Amniotic epithelial cell (primary cell): ENCODE measurements at places on chromosomes 16 and 17.

- peak; percentile 12 for DNase-seq
Observed at GRCh38 chr17:45794840-45795239, 10.7 kb downstream of the CRHR1 start.

DNA sequence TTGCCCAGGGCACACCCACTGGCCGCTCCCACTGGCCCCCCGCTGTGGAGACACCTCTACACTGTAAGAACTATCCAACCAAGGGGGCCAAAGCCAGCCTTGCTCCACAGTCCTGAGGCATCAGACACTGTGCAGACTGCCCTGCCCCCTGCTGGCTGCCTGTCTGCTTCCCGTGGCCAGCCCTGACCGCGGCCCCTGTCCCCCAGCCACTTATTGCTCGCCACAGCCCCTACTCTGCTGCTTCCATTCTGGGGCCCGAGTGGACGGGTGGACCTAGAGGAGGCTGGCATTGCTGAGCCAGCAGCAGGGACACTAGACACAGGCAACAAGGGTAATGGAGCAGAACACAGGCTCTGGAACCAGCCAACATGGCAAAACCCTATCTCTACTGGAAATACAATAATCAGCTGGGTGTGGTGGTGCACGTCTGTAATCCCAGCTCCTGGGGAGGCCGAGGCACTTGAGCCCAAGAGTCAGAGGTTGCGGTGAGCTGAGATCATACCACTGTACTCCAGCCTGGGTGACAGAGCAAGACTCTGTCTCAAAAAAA lies 19.7 kb upstream of the LRRC37A3 start:
- peak; percentile 44 for DNase-seq

DNA sequence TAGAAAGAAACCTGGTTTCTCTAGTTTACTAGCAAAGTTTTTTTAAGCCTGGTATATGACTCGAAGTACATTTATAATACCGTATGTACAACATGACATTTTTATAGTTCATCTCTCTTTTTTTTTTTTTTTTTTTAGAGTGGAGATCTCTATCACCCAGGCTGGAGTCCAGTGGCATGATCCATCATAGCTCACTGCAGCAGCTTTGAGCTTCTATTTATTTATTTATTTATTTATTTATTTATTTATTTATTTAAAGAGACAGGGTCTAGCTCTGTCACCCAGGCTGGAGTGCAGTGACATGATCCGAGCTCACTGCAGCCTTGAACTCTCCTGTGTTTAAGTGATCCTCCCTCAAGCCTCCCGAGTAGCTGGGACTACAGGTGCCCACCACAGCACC lies 25.9 kb upstream of the VPS4A start:
- no peak for DNase-seq

DNA sequence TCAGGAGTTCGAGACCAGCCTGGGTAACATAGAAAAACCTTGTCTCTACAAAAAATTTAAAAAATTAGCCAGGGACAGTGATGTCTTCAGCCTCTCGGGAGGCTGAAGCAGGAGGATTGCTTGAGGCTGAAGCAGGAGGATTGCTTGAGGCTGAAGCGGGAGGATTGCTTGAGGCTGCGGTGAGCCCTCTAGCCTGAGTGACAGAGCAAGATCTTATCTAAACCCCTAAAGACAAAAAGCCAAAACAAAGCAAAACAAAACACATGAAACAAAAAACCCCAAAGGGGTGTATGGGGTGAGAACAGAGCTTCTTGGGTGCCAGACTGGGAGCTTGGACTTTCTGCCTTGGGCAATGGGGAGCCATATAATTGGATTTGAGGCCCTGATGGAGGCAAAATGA lies 2.6 kb downstream of the SPNS3 start:
- no peak for DNase-seq

DNA sequence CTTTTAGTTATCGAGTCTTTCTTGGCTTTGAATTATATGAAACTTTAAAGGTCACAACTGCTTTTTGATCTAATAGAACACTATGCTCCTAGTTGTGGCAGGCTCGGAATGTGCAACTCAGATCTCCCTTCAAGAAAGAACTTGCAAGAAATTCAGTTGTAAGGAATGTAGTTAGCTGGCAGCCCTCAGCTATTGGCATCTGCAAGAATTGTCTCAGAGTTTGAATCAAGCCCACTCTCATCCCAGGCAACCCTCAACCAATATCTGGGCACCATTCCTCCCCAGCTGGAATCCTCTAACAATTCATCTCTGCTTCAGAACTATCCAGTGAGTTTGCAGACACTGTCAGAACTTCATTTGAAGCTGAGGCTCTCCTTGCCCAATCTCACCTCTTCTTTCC lies 447.2 kb downstream of the KIF2B start:
- no peak for DNase-seq

GRCh38 chr17:75504347-75505151 lies 10.8 kb downstream of the CASKIN2 start:
- DNase-seq = no peak

DNA sequence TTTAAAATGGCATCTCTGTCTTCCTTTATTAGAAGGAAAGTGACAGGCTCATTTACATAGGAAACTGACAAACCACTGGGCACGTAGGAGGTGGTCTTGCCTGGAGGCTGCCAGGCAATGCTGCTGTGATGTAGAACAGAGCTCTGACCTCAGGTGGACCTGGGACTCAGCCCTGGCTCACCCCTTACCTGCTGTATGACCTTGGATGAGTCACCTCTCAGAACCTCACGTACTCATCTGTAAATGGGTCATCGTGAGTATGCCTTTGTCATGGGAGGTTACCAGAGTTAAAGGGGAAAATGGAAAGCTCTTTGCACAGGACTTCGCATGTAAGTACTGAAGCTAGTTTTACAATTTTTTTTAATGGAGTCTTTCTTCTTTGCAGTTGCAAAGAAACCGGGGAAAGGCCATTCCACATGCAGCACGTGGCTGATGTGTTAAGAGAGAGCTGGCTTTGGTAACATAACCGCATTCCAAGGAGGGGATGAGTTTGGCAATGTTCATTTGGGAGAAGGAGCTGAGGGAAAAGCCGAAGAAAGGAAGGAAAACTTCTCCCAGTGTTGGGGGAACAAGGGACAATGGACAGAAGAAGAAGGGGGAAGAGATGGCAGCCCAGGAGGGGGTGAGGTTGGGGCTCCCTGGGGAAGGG lies 37.4 kb upstream of the LONP2 start:
- no peak for DNase-seq

DNA sequence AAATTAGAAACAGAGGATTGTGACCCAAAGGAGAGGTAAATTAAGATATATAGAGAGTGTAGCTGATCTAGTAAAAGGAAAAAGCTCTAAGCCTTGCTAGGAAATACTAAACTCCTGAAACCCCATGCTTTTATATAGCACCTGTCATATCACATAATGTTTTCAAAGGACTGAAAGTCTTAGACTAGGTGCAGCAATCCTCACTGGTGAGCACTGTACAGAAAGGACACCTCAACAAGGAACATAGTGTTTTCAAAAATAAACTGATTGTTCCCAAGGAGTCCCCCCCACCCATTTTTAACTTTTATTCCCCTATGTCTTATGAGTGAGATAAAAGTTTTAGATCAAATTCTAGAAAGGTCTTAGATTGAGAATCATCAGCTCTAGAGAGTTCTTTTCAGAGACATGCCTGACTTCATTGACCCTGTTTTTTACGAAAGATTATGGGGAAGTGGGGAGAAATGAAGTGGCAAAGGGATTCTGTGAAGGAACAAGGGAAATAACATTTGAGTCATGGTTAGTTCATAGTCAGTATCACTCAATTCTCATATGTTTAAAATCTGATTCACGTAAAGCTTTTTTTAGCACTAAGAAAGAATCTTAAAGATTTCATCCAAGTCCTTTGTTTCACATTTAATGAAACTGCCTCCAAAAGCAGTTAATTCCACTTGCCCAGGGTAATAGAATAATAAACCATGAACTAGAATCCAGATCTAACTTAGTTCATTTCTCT lies 166.4 kb downstream of the CYB561 start:
- peak; percentile 64 for DNase-seq

GRCh38 chr16:88144028-88144511 lies 192.8 kb downstream of the BANP start:
- peak; percentile 3 for DNase-seq

DNA sequence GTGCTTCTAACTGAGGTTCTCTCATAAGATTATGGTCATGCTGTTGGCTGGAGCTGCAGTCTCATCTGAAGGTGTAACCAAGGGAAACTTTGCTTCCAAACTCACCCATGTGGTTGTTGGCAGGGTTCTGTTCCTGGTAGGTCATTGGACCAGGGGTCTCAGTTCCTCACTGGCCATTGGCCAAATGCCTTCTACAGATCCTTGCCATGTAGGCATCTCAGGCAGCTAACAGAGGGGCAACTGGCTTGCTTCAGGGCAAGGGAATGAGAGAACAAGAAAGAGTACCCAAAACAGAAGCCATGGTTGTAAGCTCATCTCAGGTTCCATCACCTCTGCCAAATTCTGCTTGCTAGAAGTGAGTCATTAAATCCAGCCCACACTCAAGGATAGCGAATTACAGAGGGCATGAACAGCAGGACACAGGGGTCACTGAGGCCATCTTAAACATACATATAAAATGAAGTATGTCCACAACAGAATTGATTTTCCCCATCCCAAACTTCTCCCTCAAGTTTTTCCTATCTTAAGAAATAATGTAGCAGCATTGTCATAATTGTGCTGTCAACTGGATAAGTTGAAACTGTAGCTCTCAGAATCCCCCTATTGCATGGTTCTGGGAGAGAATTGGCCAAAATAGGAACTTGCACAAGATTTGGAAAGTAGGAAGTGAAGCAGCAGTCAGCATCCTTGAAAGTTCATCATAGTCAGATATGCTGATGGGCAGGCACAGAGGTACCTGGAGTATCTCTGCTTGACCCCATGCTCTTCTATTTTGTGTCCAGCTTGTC lies 42.4 kb upstream of the CES5A start:
- DNase-seq = no peak

- DNase-seq = peak; percentile 42
Observed at GRCh38 chr17:40219594-40220338, 662 bp downstream of the WIPF2 start.

DNA sequence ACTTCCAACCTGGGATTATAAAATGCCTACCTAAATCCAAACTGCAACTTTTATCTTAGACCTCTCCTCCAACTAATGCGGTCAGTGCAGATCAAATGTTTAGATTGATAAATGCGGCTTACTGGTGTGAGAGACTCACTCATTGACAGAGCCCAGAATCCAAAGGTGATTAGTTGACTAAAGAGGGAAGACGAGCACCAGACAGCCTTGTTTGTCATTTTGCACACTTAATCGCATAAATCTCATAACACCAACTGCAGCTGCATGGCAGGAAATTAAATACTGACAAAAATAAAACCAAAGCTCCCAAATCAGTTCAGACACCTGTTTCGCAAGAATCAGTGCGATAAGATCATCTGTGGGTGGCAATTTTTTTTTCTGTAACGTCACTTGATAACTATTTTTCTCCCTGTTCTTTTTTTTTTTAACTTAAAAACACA lies 35.9 kb downstream of the NACA2 start:
- no peak for DNase-seq

DNA sequence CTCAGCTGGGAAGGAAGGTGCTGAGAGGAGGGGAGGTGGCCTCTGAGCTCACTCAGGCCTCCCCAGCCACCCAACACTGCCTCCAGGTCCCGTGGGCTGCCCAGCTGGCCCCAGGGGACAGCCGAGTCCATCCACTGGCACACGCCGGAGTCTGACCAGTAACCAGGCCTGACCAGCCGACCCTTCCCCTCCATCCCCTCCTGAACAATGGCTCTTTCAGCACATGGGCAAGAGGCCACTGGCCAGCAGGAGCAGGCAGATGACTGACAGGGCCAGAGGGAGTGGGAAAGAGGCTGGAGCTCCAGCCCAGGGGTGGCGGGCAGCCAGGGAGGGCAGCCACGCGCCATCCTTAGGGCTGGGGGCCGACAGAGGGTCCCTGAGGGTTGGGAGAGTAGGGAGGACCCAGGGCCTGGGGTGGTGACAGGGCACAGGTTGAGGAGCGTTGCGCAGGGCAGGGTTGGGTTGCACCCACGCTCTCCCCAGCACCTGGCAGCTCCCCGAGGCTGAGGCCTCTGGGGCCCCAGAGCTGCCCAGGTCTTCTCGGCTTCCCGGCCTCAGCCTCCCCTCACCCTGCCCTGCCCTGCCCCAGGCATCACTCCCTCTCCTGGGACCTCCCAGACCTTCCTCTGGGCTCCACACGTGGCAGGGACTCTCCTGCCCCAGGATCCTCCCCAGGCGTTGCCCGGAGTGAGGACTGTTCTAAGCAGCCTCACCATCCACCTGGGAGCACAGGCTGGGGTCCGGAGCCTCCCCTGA lies 20.2 kb upstream of the SLC38A10 start:
- DNase-seq = no peak

DNA sequence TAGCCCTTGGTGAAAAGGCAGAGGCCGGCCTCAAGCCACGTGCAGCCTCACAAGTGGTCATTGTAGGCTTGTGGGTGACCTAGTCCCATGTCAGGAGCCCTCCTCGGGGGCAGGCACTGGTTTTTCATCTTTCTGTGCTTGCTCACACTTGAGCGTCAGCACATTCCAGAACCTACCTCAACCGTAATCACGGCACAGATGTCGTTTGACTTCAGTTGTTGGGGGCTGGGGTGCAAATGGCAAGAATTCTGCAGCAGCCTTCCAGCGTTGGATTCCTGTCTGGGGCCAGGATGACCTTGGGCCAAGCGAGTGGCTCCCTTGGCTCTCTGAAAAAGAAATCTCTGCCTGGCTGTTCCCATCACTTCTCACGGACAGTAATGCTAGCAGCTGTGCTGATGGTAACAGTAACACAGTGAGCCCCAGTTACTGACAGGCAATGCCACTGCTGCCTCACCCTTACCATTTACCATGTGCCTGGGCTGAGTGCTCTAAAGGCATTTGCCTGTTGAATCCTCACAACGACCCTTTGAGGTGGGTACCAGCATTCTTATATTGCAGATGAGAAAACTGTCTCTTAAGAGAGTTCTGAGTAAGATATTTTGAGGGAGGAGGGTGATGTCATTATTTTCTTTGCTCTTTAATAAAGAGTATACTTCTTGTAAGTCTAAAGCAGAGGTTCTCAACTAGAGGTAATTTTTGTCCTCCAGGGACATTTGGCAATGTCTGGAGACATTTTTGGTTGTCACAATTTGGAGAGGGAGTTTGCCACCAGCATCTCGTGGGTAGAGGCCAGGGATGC lies 46.5 kb downstream of the KSR1 start:
- DNase-seq = peak; percentile 71
